Ureter (tissue), 1 donor: ENCODE measurements at places on chromosomes 4 and X. TPM values are rescaled to one million over a fixed set of nuclear protein-coding genes. Genes with fewer than 3 reads are reported as not detected.

GPRASP3 gene
- 6.5 TPM for total RNA-seq

GAGE12F gene
- total RNA-seq: not detected

DNA sequence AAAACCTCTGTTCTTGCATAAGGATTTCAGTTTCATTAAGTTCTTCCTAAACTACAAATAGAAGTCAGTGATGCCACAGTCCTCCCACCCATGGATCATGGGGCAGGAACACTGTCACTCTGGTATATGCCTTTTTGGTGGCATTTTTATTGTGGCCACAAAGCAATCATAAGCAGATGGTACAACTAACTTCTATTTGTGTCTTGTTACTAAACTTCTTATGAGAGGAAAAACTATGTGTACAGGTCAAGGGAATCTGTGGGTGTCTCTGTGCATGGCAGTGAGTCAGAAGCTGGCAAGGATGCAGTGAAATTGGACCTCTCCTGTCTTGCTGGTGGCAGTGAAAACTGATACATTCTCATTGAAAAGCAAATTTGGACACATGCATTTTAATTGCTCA lies 245.0 kb upstream of the GPC4 start:
- no peak for DNase-seq

DNA sequence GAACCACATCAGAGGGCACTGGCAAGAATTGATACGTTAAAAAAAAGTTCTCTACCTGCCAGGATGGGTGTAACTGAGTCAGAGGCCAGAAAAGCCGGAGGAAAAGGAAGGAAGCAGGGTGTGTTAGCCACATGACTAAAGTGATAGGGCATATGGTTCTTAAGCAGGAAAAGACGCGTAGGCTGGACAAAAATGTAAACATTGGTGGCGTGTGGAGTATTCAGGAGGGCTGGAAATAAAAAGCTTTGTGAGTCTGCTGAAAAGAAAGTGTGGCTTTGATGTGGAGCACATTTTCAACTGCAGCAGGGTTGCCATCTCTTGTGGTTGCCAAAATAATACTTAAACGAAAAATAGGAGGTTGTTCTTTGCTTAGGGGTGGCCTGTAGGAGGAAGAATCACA lies 186.5 kb upstream of the RPL34 start:
- no peak for DNase-seq

DNA sequence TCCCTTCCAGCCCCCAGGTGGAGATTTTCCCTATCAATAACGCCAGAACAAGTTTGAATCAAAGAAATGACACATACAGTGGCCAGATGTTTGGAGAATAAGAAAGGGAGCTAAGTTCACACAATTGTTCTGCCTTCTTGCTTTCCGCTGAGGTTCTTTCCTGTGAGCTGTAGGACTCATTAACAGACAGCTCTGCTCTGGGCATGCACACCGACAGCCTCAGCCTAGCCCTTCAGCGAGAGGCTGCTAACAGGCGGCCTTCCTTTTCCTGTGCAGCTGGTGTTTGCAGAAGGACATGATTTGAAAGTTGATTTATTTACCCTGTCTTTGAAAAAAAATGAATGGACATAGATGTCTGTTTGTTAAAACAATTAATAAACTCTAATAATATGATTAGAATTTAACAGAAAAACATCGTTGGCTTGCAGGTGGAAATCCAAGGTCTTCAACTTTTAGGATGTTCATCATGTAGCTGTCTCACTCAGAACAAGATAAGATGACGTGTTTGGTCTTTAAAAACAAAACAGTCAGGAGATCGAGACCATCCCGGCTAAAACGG lies 183.3 kb downstream of the KDR start:
- DNase-seq: no peak

DNA sequence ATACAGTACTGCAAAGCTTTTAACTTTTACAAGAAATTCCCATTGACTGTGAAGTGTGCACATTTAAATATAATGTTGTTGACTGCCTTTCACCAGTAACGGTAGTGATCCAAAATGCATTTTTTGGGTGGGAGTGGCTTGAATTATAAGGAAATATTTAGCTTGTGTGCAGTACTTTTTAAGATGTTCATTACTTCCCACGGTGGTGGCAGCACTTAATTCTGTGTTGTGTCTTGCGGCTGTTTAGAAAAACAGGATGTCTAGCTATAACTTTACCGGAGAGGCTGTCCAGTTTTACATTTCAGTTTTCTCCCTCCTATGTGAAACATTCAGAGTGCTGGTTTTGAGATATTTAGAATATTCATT lies 1.7 kb downstream of the TMEM131L start:
- DNase-seq: no peak

- no peak for DNase-seq
These were observed 30.4 kb downstream of the ACOX3 start for GRCh38 chr4:8410066-8410625.

- no peak for DNase-seq
These were observed 54.6 kb upstream of the LHFPL1 start for GRCh38 chrX:112734290-112734689.

DNA sequence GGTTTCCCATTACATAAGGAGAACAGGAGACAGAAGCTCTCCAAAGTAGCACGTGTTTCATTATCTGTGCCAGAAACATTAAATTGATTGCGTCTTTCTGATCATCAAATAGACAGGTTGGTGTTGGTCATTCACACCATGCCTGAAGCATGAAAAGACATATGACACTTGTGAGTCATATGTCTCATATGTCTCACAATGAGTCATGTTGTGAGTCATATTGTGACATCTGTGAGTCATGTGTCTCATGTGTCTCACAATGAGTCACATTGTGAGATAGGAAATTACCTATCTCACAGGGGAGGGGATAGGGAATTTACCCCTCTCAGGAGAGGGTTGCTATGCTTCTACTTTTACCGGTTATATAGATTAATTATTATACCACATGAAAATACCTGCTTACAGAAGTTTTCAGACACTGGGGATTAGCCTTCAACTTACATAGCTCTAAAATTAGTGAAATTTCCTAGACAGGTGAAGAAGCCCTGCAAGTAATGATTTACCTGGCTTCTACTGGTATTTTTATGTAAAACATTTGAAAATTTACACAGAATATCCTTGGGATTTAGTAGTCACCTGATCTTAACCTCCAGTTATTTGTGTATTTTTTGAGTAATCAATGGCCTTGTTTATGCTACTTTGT lies 80.8 kb downstream of the NPFFR2 start:
- DNase-seq: no peak

SEPSECS gene
- total RNA-seq: 10.8 TPM

DOCK11 gene
- total RNA-seq: 14.1 TPM

DNA sequence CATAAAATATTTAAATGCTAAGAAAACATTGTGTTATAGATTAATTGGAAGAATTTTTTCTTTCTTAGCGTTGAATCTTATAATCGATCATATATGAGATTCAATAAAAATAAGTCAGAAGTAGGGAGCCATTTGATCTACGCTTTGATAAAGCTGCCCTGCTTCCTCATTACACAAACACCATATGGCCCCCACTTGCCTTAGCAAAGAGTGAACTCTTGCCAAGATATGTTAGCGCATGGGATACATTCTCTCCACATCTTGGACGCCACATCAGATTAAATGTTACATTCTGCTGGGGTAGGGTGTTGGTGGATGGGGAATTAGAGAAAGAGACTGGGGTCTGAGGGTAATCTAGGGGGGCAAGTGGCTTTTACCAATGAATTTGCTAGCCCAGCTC lies 207.7 kb upstream of the MID1 start:
- DNase-seq: no peak

NSG1 gene
- 28.3 TPM for total RNA-seq

GRCh38 chr4:42720533-42720932 lies 63.6 kb upstream of the ATP8A1 start:
- DNase-seq: no peak

DNA sequence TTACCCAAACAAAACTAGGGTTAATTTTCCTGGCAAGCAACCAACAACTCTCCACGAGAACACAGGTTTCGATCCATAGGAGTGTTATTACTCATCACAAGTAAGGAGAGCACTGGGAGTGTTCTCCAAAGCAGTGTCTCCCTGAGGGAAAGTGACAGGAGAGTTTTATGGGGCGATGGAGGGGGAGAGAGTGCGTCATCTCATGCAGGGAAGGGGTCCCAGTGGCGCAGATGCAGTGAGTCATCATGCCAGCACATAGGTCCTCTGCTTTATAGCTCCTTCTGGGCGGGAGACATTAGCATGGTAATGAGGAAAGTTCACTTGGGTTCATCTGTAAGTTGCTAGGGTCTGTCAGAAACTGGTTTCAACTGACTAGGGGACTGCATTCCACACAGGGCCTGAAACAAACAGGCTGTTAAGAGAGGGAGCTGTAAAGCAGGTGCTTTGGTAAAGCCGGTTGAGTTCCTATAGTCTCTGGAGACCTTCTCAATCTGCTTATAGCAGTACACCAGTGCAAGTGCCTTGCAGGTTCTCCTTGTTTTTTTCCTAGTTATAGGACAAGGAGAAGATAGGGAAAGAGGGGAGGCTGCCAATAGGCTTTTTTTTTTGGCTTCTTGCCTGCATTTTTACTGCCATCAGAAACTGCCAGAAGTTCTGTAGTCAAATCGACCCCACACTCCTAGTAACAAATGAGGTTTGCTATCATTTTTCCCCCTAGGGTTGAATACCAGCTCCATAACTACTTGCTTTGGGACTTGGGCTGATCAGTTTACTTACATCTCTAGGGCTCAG lies 12.8 kb upstream of the BOD1L1 start:
- DNase-seq: no peak

DNA sequence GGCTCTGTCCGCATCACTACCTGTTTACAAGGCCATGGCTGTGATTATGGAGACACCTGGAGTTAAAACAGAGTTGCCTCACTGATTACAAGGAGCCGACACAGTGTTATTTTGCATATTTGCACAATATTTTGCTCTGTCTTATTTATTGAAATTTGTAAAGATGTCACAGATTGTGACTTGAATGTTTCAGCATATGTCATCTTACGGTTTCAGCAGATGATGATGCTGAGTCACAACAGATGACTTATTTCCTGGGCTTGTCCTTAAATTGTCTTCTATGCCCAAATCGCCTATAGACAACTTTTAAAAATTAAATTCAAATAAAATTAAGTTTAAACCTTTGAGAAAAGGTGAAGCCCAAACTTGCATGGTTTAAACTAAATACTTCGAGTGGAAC lies 87.1 kb upstream of the INPP4B start:
- DNase-seq: no peak

ATP2B3 gene
- not detected for total RNA-seq

- no peak for DNase-seq
These were observed 19.1 kb downstream of the ATP5ME start for GRCh38 chr4:654871-655463.

NDUFC1 gene
- 59.8 TPM for total RNA-seq

DNA sequence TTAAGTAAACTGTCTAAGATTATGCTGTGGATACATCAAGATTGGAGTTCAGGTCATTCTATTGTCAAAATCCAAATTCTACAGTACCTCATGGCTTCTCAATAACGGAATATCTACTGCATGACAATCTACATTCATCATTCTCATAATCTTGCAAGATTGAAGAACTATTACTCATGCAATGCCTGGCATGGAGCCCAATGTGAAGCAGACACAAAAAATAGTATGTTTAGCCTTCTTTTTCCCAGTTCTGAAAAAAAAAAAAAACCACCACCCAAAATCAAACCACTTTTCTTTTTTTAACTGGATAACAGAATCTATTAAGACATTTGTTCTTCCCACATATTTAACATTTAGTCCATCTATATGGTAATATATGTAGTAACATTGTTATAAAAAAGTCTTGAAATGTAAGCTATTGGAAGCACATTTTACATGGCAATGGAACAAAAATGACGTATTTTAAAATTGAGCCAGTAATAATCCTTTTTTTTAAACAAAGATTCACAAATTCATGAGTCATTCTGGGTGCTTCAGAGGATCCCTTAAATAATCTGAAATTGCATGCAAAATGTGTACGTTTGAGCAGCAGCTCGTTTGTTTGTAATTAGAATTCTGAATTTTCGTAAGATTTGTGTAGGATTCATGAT lies 232.2 kb upstream of the FMR1 start:
- no peak for DNase-seq
